ENCODE measurements at places on chromosomes 12 and 14.

DNA sequence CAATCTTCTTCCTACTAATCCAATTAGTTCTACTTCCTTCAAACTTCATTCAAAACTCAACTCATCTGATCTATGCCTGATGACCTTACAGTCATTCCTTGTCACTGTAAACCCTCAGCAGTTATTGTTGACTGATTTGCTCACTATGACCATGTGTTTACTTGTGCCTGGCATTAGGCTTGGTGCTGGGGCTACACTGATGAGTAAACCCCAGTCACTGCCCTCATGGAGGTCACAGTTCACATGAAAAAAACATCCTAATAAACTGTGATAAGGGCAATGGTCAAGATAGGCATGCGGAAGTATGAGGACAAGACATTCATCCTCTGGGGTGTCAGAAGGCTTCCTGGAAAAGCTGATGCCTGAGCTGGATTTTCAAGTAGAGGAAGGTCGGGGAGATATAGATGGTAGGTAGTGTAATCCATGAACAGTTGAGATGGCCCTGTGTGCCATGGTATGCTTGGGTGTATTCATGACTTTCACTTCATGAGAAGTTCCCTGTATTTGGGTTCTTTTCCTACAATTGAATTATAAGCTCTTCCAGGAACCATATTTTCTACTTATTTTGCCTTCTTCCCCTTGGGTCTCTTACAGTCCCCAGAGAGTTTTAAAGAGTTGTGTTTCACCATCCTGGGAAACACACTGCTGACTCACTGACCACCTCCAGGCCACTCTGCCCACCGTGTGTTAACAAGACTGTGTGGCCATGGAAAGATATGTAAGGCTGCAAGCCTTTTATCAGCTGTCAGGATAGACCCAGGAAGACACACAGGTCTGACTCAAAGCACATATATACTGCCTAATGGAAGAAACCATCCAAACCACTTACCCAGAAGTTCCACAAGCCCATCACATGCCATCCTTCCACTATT lies 38.7 kb upstream of the DUSP6 start:
- DNase-seq, result peak; percentile 77

GRCh38 chr14:22456998-22457594 lies 131.9 kb downstream of the DAD1 start:
- DNase-seq, result no peak

GRCh38 chr14:74905595-74906142 lies 17.4 kb downstream of the RPS6KL1 start:
- DNase-seq, result peak; percentile 60

GRCh38 chr14:77025744-77026165 lies 2.8 kb downstream of the IRF2BPL start:
- DNase-seq, result peak; percentile 41

- DNase-seq, result no peak
These were observed 11.8 kb downstream of the PDE1B start for GRCh38 chr12:54561164-54561563.

- no peak for DNase-seq
These were observed 141.2 kb upstream of the C14orf180 start for GRCh38 chr14:104438166-104438887.

- peak; percentile 1 for DNase-seq
These were observed 69.7 kb downstream of the WASHC3 start for GRCh38 chr12:101992091-101992490.

- no peak for DNase-seq
These were observed 130.2 kb downstream of the SLC38A6 start for GRCh38 chr14:61111209-61111665.

DNA sequence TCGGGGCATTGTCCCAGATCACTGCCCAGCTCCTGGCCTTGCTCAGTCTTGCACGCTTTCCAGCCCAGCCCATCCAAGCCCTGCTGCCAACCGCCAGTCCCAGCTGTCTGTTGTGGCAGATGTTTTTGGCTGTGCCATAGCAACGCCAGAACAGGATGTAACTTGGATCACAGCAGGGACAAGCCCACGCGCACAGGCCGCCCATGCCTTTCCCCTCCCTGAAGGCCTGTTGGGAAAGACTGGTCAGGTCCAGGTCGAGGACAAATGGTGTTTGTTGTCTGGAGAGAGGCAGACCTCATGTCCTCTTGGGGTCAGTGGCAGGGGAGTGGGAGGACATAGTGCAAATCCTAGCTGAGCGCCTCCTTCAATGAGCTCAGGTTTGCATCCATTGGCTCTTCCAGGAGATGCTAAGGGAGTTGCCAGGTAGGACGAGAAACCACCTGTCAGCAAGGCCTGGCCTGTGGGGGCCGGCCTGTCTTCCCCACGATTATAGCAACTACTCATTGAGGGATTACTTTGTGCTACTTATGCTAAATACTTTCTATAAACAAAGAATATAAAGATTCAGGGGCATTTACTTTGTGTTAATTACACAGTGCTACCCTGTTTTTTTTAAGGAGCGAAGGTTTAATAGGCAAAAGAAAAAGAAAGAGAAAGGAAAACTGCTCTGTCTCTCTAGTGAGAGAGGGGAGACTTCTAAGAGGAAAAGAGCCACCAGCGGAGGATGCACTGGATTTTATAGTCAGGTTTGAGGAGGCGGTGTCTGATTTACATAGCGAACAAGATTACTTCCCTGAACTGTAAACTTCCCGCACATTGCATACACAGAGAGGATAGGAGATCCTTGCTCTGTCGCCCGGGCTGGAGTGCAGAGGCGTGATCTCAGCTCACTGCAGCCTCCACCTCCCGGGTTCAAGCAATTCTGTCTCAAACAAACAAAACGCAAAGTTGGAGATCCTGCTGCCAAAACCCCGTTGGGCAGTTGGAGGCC lies 42.8 kb upstream of the CORO1C start:
- DNase-seq, result peak; percentile 77

GRCh38 chr14:101511620-101512375 lies 49.5 kb upstream of the DIO3 start:
- DNase-seq, result no peak

GRCh38 chr12:65948320-65949008 lies 124.2 kb downstream of the HMGA2 start:
- peak; percentile 95 for DNase-seq

DNA sequence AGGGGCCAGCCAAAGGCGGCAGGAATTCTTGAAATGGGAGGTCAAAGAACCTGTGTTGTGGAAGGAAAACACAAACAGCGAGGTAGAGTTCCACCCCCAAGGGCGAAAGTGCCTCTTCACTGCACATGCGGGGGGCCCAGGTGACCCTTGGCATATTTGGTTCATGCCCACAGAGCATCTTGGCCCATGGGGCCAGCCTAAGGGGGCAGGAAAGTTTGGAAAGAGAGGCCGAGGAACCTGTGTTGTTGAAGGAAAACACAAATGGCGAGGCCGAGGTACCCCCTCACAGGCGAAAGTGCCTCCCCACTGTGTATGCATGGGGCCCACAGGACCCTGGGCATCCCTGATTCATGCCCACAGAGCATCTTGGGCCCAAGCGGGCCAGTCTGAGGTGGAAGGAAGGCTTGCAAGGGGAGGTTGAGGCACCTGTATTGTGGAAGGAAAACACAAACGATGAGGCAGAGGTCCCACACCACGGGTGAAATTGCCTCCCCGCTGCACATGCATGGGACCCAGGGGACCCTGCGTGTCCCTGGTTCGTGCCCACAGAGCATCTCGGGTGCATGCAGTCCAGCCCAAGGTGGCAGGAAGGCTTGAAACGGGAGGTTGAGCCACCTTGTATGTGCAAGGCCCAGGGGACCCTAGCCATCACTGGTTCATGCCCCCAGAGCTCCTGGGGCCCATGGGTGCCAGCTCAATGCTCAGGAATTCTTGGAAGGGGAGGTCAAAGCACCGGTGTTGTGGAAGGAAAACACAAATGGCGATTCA lies 384.1 kb downstream of the ALG10 start:
- no peak for DNase-seq

GRCh38 chr12:23169696-23170013 lies 544.7 kb downstream of the ETNK1 start:
- no peak for DNase-seq

DNA sequence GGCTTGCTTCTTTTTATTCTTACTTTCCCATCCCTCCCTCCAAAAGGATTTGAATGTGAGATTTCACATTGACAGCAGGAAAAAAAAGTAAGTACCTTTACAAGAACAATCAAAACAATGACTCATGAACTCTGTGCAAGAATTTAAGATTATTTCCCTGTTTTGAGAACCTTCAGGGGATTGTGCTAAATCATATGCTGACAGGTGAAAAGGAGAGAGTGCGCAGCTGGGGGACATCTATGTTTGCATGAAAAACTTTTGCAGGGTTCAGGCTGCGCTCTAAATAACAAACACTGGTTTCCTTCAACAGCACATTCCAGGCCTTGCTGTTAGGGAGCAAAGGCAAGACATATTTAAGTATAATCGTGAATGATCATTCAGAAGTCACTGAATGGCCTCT lies 27.3 kb downstream of the RERG start:
- no peak for DNase-seq

DNA sequence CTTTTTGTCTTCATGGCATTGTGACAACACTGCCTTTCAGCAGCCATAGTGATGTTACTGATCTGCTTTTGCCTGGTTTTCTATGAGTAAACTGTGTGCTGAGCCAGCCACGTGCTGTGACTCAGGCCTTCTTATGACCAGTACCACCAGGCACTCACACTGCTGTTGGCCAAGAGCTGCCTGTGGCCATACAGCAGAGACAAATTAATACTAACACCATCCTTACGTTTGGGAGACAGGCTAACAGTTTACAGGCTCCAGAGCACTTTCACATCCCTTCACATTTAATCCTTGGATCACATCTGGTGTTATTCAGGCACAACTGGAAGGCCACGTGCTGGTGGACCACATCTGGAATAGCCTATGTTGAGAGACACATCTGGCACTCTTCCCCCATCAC lies 377.9 kb downstream of the CCDC91 start:
- peak; percentile 94 for DNase-seq

GRCh38 chr12:120130011-120130410 lies 13.5 kb upstream of the RAB35 start:
- no peak for DNase-seq

- DNase-seq, result peak; percentile 15
These were observed 10.5 kb downstream of the CACNA2D4 start for GRCh38 chr12:1907652-1908611.

DNA sequence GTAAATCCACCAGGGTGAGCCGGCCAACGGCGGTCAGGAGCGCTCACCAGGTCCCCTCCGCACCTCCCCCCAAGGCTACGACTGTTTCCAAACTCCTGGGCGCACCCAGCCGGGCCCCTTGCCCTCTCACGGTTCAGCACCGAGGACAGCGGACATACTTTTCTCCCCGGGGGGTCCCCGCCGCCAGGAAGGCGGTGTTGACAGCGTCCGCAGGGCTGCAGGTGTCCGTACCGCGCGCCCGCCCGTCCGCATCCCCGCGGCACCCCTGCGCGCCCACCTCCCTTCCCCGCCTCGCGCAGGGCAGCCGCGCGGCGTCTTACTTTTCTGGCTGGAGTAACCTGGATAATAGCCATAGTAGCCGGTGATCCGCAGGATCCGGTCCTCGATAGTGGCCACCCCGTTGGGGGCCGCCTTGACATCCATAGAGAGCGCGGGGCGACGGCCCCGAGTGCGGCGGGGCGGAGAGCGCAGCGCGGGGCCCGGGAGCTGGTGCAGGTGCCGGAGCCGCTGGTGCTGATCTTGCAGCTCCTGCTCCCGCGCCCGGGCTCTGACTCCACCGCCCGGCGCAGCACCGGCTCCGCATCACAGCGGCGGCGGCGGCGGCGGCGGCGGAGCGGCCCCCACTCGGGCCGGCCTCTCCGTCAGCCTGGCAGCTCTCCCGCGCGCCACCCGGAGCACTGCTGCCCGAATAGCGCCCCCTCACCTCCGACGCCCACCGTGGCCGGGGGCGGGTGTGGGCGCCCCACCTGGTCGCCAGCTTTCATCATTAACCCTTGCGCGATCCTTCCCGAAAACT lies at the start of gene SLC35F4:
Gene SLC35F4, minus strand, starts transcription at position 690 of the 796 bp plus-strand sequence.
- peak; percentile 4 for DNase-seq

DNA sequence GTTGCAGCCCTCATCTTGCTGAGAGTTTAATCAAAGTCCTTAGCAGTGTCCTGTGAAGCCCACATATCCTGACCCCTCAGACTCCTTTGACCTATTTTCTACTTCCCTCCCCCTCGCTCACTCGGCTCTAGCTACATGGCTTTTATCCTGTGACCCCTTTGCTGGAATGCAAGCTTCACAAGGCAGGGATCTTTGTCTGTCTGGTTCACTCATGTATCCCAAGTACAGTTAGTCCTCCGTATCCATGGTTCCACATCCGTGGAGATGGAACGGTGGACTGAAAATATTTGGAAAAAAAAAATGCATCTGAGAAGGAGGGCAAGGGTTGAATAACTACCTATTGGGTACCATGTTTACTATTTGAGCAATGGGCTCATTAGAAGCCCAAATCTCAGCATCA lies 173.8 kb downstream of the BCAT1 start:
- no peak for DNase-seq

- DNase-seq, result peak; percentile 80
These were observed 172.4 kb upstream of the NTF3 start for GRCh38 chr12:5259523-5259922.

DNA sequence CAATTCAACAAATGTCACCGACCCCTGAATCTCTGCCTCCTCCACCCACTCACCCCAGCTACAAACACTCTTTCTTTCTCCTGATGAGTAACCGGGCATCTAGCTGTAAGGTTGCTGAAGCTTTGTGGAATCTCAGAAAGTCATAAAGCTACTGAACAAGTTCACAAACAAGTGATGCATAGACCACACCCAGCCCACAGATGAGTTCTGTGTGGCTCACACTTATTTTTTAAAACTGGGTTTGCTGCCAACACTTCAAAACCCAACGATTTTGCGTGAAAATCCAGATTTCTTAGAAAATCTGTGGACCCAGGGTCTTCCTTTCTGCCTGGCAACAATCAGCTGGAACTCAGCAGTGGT lies 96.1 kb downstream of the APAF1 start:
- no peak for DNase-seq

DNA sequence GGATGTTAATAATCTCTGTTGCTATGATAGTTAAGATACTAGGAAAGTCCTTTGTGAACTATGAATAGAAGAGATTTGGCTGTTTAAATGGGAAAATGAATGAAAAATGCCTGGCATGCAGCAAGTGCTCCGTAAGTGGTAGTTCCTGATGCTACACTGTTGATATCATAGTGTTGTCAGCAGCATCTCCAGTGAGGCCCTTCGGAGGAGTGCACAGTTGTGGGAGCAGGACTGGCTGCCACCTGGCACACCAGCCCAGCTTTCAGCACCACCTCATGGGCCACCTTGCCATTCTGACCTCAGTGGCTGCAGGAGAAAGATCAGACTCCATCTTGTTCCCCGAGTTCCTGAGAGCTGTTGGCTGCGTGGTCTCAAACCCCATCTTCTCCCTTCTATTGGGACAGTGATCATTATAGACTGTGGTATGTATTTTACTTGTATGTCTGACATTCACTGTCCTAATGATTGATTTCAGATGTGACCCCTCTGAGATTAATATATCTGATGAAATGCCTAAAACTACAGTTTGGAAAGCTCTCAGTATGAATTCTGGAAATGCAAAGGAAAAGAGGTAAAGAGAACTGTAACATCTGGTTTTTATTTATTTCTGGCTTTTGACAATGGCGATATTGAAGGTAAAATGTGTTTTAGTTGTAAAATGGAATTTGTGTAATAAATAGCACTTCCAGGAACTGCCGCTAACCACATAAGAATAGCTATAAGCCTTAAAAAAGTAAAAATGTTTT lies 80.9 kb downstream of the SLC4A8 start:
- DNase-seq, result peak; percentile 11
